Tongue (tissue), 3 donors: ENCODE measurements at places on chromosomes 12 and 14.

DNA sequence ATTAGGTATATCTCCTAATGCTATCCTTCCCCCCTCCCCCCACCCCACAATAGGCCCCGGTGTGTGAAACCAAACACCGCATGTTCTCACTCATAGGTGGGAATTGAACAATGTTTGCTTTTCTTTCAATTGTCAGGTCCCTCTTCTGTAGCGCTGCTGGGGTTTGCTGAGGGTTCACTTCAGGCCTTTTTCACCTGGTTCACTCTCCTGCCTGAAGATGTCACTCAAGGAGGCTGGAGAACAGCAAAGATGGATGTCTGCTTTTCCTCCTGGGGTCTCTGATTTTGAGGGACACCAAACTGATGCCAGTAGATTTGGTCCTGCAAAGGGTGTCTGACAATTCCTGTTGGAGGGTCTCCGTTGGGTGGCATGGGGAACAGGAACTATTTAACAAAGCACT lies 35.8 kb downstream of the KLRK1 start:
- no peak for DNase-seq

DNA sequence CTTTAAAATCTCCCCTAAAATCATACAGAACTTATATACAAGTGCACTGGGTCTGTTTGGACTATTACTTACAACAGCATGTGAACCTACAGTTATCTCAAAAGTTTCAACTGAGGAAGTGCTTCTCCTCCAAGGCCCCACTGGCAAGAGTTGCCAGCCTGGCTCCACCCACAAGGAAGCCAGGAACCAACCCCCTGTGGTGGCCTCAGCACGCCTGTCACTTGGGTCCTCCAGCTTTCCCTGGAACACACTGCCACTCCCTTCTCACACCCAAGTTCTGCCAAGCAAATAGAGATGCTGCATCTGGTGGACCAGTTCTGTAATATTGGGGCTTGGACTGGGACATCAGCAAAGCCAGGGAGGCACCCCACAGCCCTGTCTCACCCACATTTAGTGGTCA lies 115.4 kb downstream of the GCH1 start:
- DNase-seq, result no peak

DNA sequence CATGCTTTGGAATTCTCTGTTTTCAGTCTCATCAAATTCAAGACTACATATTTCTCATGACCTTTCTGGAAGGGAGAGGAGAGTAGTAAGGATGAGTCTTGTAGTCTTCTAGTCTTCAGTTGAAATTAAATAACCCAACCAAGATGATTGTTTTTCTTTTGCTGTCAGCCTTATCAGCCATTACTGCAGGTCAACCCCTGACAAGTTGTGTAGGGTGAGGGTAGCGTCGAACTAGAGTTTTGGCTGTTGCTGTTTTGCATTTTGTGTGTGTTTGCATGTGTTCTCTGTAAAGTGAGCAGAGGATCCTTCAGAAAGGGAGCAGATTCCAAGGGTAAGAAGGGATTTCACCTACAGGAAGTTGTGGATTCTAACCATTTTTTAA lies 28.4 kb downstream of the DIP2B start:
- no peak for DNase-seq

- no peak for DNase-seq
These were observed 218.3 kb upstream of the DAAM1 start for GRCh38 chr14:58969951-58970751.
